ENCODE measurements at places on chromosomes 7 and 10.

DNA sequence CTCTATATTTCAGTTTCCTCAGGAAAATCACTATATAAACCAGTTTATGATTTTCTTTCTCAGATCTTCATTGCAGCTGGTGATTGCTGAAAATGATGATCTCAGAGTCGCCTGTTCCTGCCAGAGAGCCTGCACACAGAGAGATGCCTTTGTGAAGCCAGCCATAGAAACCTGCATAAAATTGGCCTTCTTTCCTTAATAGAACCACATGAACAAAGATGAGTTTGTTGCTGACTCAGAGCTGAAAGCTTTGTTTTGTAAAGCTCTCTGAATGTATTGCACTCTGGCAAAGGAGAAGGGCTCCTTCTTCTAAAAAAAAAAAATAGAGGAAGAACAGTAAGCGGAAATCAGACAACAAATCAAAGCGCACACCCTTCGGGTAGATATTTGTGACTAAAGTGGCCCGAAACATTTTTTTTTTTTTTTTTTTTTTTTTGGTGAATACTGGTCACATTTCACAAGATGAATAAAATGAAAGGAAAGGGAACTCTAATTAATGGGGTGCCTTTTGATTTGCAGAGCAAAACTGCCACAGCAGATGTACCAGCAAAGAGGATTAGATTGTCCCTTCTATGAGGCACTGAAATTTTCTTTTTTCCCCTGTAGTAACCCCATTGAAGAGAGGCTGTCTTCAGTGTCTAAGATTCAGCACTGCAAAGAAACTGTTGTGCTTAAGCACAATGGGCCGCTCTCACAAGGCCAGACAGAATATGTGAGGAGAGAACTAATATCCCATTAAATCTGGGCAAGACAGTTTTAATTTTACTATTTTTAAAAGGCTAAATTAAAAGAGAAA, 75.1 kb upstream of the PTPRZ1 start:
- no peak for DNase-seq

- DNase-seq: no peak
Observed at GRCh38 chr7:149824301-149824741, 13.9 kb upstream of the ZNF862 start.

DNA sequence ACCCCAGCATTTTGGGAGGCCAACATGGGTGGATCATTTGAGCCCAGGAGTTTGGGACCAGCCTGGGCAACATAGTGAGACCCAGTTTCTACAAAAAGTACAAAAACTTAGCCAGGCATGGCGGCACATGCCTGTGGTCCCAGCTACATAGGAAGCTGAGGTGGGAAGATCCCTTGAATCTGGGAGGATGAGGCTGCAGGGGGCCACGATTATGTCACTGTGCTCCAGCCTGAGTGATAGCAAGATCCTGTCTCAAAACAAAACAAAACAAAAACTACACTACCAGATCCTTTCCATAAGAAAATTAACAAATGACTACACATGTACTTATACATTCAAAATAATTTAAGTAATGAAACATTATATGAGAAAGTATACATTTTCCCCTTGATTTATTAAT, 116.4 kb upstream of the KLF6 start:
- no peak for DNase-seq

- DNase-seq: no peak
Observed at GRCh38 chr10:118918587-118918986, 110.9 kb upstream of the NANOS1 start.

- DNase-seq: no peak
Observed at GRCh38 chr10:87608756-87609155, 50.9 kb upstream of the PAPSS2 start.

DNA sequence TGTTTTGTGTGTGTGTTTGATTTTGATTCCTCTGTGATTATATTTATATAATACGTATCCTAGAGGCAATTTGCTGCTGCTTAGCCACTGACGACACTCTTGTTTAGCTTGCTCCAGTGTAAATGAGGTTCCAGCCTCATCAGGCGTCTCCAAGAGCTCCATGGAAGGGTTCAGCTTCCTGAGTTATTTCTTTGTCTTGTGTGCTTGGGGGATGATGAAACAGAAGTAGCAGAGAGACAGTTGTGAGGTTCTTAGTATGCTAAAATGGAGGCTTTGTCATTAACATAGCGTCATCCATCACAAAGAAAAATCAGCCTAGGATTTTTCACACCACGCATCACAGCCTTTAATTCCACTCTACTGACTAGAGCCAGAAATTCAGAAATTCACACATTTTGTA, 85.1 kb downstream of the KLF6 start:
- no peak for DNase-seq

DNA sequence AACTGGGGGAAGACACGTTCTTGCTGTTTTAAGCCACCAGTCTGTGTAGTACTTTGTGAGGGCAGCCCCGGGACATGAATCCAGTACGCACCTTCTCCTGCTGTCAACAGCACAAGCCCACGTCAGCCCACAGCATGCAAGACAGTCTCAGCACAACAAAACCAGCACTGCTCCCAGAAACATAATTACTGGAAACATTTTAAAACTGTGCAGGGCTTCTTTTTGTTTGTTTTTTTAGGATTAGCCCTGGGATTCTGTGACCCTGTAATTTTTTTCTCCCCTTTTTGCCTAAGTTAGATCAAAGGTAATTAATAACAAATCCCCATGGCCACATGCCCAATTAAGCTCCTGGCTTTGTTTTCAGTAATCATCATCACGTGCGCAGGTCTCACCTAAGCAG, 87.5 kb downstream of the VOPP1 start:
- DNase-seq: no peak

DNA sequence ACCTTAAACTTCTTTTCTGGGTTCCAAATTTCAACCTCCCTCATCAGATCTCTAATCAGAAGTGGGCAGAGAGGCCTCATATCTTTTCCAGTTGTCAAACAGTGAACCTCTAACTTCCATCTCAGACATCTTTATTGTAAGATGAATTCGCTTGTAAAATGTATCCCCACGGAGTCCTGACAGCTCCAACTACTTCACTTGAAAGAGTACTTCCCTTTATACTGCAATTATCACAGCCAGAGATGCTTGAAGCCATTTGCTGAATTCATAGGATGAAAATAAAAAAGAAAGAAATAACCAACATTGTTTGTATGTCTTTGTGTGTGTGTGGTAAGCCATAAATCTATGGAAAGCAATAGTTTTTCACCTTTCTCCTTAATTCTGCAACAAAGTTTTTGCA, 175.2 kb downstream of the GRM3 start:
- peak; percentile 19 for DNase-seq

GRCh38 chr7:30642789-30643188, 39.5 kb downstream of the CRHR2 start:
- DNase-seq: no peak

DNA sequence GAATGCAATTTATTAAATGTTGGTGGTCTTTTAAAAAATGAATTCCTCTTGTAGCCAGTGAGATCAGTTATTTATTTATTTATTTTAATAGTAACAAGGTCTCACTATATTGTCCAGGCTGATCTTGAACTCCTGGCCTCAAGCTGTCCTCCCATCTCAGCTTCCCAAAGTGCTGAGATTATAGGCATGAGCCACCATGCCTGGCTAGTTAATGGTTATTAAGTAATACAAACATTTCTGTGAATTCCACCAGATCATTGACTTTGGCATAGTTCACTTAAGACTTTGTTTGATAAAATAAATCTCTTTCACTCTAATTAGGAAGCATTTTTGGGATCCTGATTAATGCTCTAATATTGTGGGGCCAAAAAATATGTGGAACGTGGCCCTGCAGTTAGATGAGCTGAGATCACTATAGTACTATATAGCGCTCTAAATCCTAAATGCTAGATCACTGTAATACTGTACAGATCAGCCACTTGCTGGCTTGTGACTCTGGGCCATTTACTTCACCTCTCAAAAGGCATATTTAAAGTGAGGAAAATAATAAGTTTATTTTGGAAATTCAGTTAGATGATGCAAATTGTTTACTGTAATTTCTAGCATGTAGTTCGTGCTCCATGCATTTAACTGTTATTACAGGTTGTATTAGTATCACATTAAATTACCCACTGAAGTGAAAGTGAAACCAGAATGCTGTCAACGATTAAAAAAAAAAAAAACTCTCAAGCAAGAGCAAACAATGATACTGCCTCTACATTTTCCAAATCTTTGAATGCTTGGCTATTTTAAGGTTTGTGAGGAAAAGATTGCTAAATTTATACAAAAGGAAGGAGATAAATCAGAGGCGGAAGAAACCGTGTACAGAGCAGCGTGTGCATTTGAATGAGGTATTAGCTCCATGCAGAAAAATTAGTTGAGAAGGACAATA, 15.9 kb upstream of the FAS start:
- no peak for DNase-seq

DNA sequence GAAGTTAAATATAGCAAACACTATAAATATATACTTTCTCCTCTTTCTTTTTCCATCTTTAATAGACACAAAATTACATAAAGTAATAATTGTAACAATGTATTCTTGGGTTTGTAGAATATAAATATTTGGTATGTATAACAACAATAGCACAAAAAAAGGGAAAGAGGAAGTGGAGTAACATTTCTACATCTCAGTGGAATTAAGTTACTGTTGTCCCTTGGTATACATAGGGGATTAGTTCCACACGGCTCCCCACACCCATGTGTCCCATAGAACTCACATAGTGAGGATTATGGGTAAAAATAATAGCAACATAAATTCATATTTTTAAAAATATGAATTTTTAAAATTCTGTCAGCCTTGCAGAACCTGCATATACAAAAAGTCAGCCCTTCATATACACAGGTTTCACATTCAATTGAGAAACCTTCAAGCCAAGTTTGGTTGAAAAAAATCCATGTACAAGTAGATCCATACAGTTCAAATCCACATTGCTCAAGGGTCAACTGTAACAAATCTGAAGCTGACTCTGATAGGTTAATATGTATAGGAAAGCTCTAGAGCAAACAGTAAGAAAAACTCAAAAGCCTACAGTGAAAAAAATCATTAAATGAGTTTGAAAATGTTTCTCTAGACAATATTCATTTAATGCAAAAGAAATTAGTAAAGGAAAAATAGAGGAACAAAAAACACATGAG, 92.4 kb downstream of the HYCC1 start:
- DNase-seq: no peak

GRCh38 chr10:22779331-22780019, 65.1 kb upstream of the PIP4K2A start:
- DNase-seq: no peak

- DNase-seq: peak; percentile 60
Observed at GRCh38 chr7:519484-520390, at the start of gene PDGFA. PDGFA (minus strand) TSS chr7:519846; CDS start chr7:519001, 845 bp downstream.

DNA sequence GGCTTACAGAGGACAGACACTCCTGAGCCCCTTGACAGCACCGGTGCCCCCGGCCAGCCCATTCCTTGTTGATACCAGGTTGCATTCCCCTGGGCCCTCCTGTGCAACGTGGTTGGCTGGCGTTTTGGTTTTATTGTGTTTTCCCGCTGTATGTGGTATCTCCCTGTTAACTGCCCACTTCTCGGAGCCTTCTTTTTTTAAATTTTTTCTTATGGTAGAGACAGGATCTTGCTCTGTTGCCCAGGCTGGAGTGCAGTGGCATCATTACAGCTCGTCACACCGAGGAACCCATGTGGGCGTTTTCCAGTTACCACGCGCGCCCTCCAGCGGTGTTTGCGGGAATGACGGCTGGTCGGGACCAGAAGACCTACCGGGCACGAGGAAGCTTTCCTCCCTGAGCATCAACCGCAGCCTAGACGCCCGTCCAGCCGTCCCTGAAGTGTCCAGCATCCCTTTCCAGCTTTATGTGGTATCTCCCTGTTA, 16.9 kb upstream of the ZFAND2A start:
- peak; percentile 78 for DNase-seq

- no peak for DNase-seq
Observed at GRCh38 chr10:78828647-78829539, 239.9 kb upstream of the ZMIZ1 start.

DNA sequence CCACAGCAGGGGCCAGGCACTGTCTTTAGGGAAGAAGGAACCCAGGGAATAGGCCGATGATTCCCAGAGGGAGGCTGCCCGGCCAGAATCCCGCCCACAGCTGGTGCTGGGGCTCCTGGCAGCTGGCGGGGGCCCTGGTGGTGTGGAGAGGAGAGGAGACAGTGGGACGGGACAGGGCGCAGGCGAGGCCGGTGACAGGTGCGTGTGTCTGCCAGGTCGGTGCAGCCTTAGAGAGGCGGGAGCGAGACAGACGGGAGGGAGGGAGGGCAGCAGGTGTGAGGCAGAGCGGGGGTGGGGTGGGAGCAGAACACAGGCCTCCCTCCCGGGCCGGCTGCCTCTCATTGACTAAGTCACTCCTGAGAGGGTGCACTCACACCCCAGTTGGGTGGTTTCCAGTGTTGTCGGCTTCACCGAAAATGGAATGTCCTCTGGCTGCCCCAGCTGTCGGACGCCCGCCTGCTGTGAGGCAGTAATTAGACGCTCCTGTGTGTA, 55.2 kb downstream of the ELFN1 start:
- DNase-seq: no peak
